ENCODE measurements at places on chromosomes 16 and 17. TPM values are rescaled to one million over a fixed set of nuclear protein-coding genes. Genes with fewer than 3 reads are reported as not detected.

DNA sequence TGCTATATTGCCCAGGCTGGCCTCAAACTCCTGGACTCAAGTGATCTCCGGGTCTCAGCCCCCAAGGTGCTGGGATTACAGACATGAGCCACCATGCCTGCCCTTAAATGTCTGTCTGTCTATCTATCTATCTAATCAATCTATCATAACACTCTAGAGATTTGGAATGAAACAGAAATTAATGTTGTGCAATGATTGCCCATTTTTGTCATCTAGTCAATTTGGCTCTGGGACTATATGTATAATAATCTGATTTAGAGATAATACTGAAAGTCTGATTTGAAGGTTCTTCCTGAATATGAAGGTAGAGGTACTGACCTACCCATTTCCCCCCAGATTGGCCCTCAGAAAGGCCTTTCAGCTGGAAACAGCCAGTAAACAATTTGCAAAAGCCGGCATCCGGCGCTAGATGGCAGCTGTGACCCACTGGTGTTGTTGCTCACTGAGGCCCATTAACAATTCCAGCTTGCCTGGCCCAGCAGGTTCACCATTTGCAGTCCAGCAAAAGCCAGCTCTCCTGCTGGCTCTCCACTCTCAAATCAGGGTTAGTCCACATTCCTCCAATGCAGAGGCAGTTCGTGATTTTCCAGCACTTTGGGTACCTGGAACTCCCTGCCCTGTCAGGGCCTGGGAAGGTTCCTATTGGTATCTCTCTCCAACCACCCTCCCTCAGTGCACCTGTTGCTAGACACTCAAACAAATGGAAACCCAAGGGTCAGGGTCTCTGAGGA, 22.9 kb upstream of the C16orf87 start:
- DNase-seq = peak; percentile 85

GRCh38 chr16:88368994-88369393, 13.8 kb upstream of the ZNF469 start:
- DNase-seq = no peak

DNA sequence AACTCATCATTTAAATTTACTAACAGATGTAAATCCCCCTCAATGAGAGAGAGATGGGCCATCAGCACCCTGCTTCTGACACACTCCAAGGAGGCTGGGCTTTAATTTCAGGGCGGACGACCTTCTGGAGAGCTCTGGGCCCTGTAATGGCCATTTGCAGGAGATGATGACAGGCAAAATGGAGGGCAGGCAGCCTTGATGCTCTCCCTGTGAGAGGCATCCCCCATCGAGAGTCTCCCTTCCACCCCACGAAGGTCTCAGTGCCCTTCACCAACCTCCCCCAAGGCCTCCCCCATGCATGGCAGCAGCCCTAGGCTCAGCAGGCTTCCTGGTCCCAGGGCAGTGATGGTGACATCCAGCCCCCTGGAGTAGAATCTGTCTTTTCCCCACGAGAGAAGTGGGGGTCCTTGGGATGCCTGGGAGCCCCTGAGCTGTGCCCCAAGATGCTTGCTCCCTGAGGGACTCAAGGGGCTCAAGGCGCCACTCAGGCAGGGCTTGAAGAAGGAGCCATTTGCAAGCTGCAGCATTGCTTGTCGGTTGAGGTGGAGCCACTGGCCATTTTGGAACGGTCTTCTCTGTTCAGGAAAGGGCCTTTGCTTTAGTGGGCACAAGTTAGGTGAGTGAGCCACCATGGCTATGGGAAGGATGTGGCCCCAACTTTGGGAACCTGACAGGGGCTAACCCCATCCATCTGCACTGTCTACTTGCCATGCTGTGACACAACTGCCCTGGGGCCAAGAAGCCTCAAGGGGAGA, 82.6 kb downstream of the C16orf78 start:
- no peak for DNase-seq

DNA sequence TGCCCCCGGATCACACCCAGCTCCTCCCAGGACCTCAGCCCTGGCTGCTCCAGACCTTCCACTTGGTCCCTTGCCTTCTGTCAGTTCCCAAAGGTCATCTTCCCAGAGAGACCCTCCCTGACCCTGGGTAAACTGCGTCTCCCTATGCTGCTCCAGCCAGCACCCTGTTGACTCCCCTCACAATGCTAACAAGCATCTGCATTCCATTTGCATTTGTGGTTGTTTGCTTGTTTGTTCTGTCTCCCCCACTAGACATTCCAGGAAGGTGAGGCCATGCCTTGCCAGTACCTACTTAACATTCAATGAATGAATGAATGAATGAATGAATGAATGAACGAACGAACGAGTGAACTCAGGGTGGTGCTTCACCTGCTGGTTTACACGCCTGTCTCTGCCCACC, 171.2 kb downstream of the WSCD1 start:
- DNase-seq = no peak

- no peak for DNase-seq
Observed at GRCh38 chr16:47986031-47986430, 169.8 kb downstream of the ABCC12 start.

The STH gene
- not detected for total RNA-seq
